Glomerular endothelial cell (primary cell): ENCODE measurements at places on chromosomes 6 and 20. TPM values are rescaled to one million over a fixed set of nuclear protein-coding genes. Genes with fewer than 3 reads are reported as not detected.

- DNase-seq = no peak
Measured at GRCh38 chr20:6626805-6627204, 140.7 kb upstream of the BMP2 start.

GRCh38 chr6:25535632-25536225 lies 116.3 kb upstream of the SCGN start:
- no peak for DNase-seq

The CD93 gene
- total RNA-seq = 604 and 1,041 TPM in 2 replicates

GRCh38 chr6:14695579-14695978 lies 550.3 kb upstream of the JARID2 start:
- DNase-seq = no peak

GRCh38 chr6:8829796-8830195 lies 394.5 kb upstream of the SLC35B3 start:
- no peak for DNase-seq

The OPRM1 gene
- not detected in 2 replicates for total RNA-seq

DNA sequence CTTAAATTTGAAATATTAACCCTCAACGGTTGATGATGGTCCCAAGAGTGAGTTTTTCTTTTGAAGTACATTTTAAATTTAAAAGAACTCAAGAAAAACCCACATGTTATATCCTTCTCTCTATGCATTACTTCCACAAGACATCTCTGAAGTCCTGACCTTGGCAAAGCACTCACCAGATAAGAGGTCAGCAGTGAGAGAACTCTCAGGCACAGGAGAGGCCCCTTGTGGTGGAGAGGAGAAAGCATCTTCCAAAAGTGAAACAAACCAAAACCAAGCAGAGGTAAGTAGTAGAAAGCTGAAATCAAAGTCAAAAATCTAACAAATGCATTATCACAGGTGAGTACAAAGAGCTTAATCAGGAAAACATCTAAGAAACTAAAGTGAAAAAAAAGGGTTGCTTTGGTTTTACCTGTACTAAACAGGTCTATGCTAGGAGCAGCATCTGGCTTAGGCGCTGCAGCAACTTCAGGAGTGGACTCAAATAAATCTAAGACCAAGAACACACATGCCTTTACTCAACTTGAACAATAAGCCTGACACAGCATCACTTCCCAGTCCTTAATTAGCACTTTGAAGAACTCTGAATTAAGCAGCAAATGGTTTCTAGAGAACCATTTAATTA lies 80.5 kb downstream of the PRSS35 start:
- no peak for DNase-seq

DNA sequence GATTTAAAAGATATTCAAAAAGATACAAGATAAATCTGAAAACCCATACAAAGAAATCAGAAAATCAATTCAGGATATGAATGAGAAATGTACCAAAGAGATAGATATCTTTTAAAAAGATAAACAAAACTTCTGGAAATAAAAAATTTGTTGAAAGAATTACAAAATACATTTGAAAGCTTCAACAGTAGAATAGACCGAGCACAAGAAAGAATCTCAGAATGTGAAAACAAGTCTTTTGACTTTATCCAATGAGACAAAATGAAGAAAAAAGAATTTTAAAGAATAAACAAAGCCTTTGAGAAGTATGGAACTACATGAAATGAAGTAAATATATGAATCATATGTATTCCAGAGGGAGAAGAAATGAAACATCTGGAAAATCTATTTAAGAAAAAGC lies 1011.0 kb downstream of the EYS start:
- DNase-seq = no peak
